Activated CD8-positive, alpha-beta T cell treated with anti-CD3 and anti-CD28 coated beads for 36 hours (primary cell): ENCODE measurements at places on chromosomes 5 and 9. TPM values are rescaled to one million over a fixed set of nuclear protein-coding genes. Genes with fewer than 3 reads are reported as not detected.

Gene ZNF782
- total RNA-seq = 4.7 TPM

Gene INSYN2B
- not detected for total RNA-seq

Gene ALDH1A1
- total RNA-seq = not detected

Gene EQTN
- not detected for total RNA-seq

Gene SLC6A18
- total RNA-seq = not detected

Gene SPATA31C1
- not detected for total RNA-seq

Gene BDP1
- total RNA-seq = 26.8 TPM

Gene OGN
- not detected for total RNA-seq

Gene CA9
- 4.9 TPM for total RNA-seq

Gene LCN12
- 2.1 TPM for total RNA-seq

Gene F2R
- total RNA-seq = 2.5 TPM

Gene GADD45G
- total RNA-seq = 3.7 TPM
